ENCODE measurements at places on chromosomes 3 and 15.

DNA sequence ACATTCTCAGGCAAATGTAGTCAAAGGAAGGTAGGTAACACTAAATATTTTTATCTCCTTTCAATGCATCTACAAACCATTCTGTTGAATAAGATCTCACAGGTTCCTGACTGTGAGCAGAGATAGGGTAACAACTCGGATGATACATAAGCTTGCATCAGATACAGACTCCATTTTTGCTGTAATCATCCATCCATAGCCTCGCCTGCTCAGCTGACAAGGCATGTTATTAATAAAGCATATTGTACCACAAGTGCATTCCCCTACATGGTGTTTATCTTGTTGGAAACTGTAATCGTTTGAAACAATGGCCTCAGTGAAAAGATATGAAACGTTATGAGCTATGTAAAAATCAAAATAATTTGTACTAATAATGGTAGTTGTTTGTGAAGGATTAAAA lies 35.4 kb upstream of the TCF12 start:
- DNase-seq, result no peak

GRCh38 chr3:156131241-156131640 lies 10.9 kb downstream of the KCNAB1 start:
- no peak for DNase-seq

GRCh38 chr15:57160823-57161560 lies 215.3 kb upstream of the CGNL1 start:
- no peak for DNase-seq

DNA sequence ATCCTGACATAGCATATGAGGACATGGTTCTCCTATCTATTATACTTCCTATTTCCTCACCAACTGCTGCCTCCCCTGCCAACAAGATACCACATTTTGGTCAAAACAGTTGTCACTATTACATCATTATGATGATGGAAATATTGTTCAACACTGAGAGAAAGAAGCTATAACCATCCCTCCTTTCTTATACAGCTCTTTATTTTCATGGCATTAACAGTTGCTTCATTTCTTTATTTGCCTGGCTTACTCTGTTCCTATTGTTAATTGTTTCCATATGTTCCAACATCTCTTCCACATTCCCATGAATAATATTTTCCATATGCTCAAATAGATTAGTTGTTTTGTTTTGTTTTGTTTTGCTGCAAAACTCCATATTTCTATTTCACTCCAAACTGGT lies 40.8 kb upstream of the FILIP1L start:
- no peak for DNase-seq

DNA sequence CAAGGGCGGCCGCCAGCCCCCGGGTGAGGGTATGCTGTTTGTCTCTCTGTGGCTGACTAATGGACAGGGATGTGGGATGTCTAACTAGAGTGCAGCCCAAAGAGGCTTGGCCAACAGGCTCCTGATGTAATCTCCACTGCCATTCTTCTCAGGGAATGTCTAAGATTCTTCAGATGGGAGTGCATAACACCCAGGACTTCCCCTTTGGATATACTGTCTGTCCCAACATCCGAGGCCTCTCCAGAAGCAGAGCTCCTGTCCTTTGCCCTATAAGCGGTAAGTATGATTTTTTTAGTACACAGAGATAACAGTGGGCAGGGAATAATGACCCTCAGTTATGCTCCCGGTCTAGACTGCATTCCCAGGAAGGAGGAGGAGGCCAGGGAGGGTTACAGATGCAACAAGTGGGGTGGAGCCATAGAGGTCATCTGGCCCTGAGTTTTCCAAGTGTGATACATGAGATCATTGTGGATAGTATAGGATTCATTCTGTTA lies 62.5 kb upstream of the SLCO2A1 start:
- DNase-seq, result no peak

Data from activated naive CD8-positive, alpha-beta T cell treated with anti-CD3 and anti-CD28 coated beads, Interleukin-2, amount 50 U/mL, for 16 hours (primary cell).